Esophagus muscularis mucosa (tissue), 4 donors: ENCODE measurements at places on chromosomes 5 and 9. TPM values are rescaled to one million over a fixed set of nuclear protein-coding genes. Genes with fewer than 3 reads are reported as not detected.

DNA sequence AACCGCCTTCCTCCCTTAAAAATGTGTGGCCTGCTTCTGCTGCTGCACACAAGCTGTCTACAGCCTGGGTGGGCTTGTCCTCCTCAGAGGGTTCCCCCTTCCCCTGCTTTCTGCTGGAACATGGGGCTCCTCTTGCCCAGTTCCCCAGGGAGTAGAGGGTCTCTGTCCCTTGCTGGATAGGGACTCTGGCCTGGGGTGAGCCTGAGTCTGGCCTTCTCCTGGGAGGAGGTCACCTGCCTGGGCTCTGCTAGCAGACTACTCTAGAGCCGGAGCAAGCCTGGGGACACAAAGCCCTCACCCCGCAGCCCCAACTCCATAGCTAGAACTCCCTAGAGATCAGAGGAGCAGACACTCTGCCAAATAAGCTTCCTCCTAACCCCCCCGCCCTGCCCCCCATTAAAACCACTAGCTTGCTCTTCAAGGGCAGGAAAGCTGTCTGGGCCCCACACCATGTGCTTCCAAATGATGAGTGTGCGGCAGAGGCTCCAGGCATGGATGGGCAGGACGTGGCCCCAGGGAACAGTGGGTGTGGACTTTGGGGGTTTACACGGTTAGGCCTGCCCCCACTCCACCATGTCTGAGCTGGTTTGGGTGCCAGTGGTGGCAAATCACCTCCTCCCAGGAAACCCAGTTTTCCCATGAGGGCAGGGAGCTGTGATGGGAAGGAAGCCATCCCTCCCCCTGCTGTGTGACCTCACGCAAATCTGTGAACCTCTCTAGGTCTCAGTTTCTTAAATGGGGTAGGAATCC lies 10.0 kb downstream of the TCF7 start:
- no peak for DNase-seq

Gene EQTN
- 0.32 TPM for total RNA-seq

DNA sequence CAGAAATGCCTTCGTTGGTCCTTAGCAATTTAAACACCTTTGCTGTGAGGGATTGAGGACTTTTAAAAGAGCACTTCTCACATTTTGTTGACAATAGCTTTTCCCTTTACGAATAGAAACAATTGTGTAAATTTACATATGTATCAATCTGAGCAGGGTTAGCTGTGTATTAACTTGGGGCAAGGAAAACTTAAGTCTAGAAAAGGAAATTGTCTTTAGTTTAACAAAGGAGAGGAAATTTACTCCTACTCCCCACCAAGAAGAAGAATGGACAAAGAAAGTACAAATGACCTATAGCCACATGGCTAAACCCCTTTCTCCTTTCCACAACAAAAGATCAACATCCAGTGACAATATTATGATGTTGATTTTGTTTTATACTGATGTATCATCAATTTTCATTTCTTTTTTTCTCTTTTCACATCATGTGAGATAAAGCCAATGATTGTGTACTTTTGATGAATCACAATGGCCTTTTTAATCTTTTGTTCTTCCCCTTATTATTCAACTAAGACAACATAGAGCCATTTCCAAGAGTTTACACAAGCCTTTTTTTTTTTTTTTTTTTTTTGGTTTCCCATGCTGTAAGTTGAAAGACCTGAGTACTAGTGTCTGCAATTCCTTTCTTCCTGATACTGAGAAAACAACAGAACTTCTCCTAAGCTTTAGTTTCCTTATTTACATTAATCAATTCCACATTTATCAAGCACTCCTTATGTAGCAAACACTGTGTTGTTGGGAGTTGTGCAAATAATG lies 19.0 kb downstream of the FOXB2 start:
- DNase-seq: no peak

GRCh38 chr5:41747301-41747700 lies 122.9 kb downstream of the OXCT1 start:
- DNase-seq: no peak

Gene DEPDC1B
- not detected for total RNA-seq

Gene KIF20A
- total RNA-seq: 1.1 TPM

DNA sequence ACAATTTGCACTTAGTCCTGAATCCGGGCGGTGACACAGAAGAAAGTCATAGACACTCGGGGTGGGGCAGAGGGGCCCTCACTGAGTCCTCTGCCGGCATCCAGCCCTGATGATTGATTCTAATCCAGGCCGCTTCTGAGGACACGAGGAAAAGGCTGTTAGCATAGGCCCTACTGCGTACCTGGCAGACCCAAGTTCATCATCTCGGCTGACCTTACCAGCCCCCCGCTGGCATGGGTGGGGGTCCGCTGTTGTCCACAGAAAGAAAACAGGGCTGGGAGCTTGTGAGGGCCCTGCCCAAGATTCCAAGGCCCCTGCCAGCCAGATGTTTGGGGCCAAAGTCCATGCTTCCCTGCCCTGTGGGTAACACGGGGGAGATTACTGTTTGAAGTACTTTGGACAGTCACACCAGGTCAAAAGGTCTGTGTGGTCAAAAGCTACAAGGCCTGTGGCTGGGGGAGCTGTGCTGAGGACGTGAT lies 24.5 kb downstream of the ERGIC1 start:
- no peak for DNase-seq

- no peak for DNase-seq
These were observed 5.9 kb upstream of the TAL2 start for GRCh38 chr9:105656131-105656921.

- DNase-seq: no peak
These were observed 294.2 kb upstream of the CYLC2 start for GRCh38 chr9:102700936-102701335.

Gene ACOT12
- total RNA-seq: not detected

- DNase-seq: no peak
These were observed 196.4 kb upstream of the MSX2 start for GRCh38 chr5:174527916-174528540.

- no peak for DNase-seq
These were observed 4.3 kb upstream of the EMB start for GRCh38 chr5:50445296-50445949.

DNA sequence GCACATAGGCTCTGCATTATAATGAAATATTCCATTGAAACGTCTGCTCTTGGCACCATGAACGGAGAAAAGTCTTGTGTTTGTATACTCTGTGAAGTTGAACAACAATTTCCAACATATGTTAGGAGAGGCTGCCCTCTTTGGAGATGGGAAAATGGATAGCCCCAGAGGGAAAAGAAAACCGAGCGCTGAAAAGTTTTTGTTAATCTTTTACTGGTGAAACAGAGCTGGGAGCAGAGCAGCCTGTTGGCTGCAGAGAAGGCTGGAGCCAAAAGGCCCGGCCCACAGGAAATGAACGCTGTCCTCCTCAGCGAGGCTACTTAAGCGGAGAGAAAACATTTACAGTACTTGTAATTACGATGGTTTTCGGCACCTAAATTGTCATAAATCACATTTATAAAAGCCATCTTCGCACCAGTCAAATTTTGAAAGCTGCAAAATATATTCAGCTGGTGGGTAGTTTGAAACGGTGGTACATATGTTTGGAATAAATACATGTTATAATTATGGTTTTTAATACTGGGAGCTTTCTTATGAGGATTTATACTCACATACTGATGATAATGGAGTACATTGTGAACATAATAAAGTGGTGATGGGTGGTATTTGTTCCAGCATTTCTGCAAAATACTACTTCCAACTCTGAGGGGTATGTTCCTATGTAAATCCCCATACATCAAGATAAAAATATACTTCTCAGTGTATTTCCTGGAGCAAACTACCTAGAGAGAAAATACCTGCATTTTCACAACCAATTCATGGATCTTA lies 129.6 kb upstream of the CNTLN start:
- DNase-seq: no peak
